SK-MEL-5 (cell line): ENCODE measurements at places on chromosomes 6 and 20.

GRCh38 chr6:52547647-52548352 is 29.1 kb downstream of the TRAM2 start:
- no peak for DNase-seq

- DNase-seq, result no peak
Measured at GRCh38 chr6:66264376-66264775, 557.4 kb upstream of the EYS start.

GRCh38 chr6:104599821-104600638 is 259.7 kb downstream of the HACE1 start:
- no peak for DNase-seq

GRCh38 chr6:139406577-139407343 is 32.3 kb upstream of the CITED2 start:
- no peak for DNase-seq

GRCh38 chr20:11499101-11499634 is 418.5 kb upstream of the BTBD3 start:
- no peak for DNase-seq

DNA sequence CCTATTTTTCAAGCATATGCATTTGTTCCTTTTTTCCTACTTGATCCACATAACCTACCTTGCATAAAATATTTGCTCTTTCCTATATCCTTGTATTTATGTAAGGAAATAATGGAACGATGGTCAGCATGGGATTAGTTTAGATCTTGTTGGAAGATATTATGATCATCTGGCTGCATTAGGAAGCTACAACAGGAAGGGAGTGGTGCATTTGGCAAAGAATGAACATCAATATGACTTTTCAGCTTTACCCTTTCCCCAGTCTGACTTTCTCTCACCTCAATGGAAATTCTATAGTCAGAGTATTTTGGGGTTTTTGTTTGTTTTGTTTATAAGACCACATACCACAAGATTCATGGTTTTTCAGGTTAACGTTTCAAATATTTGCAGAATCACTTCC is 66.0 kb downstream of the HS3ST5 start:
- DNase-seq, result no peak

DNA sequence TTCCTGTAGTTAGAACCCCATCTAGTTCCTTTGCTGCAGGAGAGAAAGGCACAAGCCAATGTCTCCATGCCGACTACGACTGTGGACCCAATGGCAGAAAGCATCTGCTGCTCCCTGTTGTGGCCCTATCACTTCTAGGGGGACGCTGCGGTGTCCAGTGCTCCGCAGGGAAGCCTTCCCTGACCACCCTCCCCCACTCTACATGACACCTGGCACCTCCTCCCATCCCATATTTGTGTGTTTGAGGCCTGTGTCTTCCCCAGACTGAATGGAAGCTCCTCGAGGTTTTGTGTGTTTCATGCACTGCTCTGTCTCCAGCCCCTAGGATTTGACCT is 159.5 kb downstream of the DTNBP1 start:
- no peak for DNase-seq

- no peak for DNase-seq
Measured at GRCh38 chr6:21639316-21639715, 45.8 kb downstream of the SOX4 start.

GRCh38 chr20:3031524-3032147 is 11.8 kb upstream of the GNRH2 start:
- DNase-seq, result no peak
